ENCODE measurements at places on chromosomes 4 and X.

DNA sequence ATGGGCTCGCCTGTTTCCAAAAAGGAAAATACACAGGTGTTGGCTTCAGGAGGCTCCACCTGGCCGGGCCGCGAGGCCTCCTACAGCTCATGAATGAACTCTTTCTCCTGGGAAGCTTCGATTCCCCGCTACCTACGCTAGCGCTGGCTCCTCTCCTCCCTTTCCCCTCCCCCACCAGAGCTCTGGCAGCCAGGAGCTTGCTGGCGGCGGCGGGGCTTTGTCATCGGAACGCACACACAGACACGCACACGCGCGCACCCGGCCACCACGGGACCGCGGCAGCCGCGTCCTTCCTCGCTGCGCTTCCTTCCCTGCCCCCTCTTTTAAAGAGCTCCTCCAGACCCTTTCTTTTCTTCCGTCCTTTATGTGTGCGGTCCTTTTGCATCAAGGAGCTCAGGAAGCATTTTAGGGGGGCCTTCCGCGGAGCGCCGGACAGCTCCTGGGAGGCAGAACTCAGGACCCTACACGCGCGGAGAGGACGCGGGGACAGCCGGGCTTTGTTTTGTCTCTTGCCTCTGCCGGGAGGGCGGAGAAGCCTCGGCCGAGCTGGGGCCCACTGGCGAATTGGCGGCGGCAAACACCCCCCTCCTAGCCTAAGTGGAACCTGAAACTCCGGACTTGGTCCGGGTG lies 70.2 kb upstream of the BCOR start:
- no peak for DNase-seq

- no peak for DNase-seq
These were observed 113.6 kb upstream of the EMCN start for GRCh38 chr4:100631281-100631968.

GRCh38 chr4:10120943-10121567 lies 4.5 kb upstream of the WDR1 start:
- no peak for DNase-seq

GRCh38 chr4:144663834-144664475 lies 18.0 kb downstream of the HHIP start:
- no peak for DNase-seq

- DNase-seq: no peak
These were observed 6.4 kb upstream of the RHOH start for GRCh38 chr4:40190465-40190864.

DNA sequence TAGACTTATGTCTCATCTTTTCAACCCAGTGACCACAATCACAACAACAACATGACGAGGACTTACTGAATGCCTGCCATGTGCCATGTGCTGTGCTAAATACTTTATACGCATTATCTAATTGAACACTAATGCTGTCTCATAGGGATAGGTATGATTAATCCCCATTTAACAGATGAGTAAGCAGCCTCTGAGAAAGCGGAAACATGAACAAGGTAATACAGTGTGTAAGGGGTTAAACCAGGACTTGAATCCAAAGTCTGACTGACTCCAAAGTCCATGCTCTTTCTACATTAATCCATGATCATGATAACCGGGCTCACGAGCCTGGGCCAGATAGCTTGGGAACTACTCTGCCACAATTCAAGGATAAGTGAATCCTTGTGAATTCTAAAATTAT lies 105.3 kb upstream of the MBNL3 start:
- no peak for DNase-seq

GRCh38 chrX:150697641-150698040 lies 4.4 kb downstream of the MTMR1 start:
- no peak for DNase-seq

- no peak for DNase-seq
These were observed 7.2 kb downstream of the GNRHR start for GRCh38 chr4:67746797-67747495.

DNA sequence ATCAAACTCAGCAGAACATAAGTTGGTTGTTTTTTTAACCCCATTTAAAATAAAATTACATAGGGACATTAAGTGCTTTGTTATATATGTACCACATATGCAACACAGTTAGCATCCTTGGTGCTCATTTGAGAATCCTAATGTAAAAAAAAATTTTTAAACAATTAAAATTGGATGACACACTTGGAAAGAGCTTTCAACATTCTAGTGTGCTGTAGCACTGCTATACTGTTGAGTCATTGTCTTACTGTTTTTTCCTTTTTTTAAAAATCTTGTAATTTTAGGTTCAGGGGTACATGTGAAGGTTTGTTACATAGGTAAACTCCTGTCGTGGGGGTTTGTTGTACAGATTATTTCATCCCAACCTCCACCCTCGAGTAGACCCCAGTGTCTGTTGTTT lies 12.8 kb downstream of the THAP9 start:
- DNase-seq: no peak

DNA sequence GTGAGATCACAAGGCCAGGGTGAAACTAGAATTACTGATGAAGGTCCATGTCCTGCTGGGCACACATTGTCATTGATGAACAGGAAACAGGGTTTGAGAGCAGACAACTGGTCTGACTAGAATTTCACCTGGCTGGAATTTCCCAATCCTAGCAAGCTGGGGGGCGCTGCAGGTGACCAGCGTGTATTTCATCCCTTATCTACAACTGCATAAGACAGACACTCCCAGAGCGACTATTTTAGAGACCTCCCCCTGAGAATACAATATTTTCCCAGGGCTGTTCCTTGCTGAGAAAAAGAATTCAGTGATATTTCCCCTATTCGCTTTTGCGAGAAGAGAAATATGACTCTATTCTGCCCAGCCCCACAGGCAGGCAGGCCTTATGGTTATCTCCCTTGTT lies 432.6 kb upstream of the GALNT7 start:
- DNase-seq: no peak

DNA sequence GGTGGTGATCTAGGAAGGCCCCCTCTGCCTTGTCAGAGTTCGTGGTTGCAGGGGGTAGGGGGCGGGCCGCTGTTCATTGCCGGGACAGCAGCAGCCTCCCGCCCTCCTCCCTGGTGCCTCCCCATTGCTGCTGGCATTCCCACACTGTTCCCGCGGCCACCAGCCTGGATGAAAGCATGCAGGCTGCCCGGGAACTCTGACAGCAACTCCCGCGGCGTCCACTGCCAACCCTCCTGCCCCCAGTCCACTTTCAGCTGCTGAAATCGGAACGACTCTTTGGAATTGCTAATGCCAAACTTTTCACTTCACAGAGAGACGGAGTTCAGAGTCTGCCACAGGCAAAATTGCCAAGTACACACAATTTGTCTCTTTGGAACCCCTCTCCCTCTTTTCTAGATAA lies 121.9 kb downstream of the BEND2 start:
- DNase-seq: no peak

GRCh38 chr4:114320126-114320525 lies 278.5 kb upstream of the UGT8 start:
- DNase-seq: no peak

- DNase-seq: no peak
These were observed 25.1 kb downstream of the TAB3 start for GRCh38 chrX:30863974-30864373.

DNA sequence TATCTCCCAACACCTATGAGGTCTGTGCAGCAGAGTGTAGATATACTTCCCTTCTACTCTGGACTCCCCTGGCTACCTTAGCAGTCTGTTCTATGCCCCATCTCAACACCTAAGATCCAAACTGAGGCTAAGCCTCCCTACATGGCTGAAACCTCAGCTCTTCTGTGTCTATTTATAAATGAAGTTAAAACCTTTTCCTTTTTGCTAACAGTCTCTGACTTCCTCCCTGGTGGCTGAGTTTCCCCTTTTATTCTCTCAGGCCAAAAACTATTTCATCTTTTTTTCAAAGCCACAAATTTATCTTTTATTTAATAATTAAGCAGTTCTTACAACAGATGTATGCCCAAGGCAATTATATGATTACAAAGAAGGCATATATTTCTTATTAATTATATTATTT lies 111.8 kb upstream of the STIM2 start:
- DNase-seq: no peak

GRCh38 chrX:149040873-149041535 lies 464.1 kb downstream of the IDS start:
- DNase-seq: no peak

GRCh38 chr4:169256856-169257761 lies 13.6 kb downstream of the SH3RF1 start:
- no peak for DNase-seq

DNA sequence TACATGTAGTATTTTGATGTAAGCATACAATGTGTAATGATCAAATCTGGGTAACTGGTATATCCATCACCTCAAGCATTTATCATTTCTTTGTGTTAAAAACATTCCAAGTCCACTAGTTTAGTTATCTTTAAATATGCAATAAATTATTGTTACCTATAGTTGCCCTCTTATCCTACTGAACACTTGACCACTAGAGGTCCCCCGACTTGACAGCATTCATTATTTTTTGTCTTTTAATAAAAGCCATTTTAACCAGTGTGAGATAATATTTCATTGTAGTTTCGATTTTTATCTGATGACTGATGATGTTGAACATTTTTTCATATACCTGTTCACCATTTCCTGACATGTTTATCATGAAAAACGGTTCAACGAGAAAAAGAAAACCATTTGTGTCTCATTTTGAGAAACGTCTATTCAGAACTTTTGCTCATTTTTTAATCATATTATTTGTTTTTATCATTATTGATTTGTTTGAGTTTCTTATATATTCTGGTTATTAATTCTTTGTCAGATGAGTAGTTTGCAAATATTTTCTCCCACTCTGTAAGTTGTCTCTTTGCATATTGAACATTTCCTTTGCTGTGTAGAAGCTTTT lies 199.0 kb upstream of the CXXC4 start:
- DNase-seq: no peak

GRCh38 chrX:124910611-124911010 lies 409.1 kb upstream of the TEX13C start:
- no peak for DNase-seq

DNA sequence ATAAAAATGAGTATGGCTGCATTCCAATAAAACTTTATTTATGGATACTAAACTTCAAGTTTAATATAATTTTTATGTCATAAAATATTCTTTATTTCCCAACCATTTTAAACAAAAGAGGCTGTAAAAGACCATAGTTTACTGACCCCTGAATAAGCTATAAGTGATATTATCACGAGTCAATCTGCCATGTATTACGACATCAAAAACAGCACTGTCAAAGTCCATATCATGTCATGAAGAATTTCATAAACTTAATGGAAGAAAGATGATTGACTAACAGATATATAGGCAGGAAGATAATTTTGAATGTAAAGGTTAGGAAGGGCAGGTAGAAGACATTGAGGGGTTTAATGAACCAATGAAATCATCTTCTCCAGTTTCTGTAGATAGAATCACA lies 18.2 kb downstream of the TMEM156 start:
- DNase-seq: no peak

DNA sequence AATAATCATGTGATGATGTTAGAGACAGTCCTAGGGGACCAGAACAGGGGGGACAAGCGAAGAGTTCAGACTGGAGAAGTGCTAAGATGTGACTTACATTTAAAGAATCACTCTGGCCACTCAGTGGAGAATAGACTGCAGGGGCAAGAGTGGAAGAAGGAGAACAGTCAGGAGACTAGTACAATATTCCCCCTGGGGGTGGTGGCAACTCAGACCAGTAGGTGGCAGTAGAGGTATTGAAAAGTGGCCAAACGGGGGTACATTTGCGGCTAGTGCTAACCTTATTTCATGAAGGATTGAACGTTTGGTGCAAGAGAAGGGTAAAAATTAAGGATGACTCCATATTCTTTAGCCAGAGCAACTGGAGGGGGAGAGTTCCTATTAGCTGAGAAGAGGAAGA lies 2.7 kb upstream of the BMX start:
- DNase-seq: peak; percentile 3

- no peak for DNase-seq
These were observed 196.7 kb downstream of the HS3ST1 start for GRCh38 chr4:11232015-11232414.

- no peak for DNase-seq
These were observed 17.1 kb downstream of the SMIM14 start for GRCh38 chr4:39621582-39621981.

- DNase-seq: no peak
These were observed 160.4 kb downstream of the GATB start for GRCh38 chr4:151600432-151600831.

GRCh38 chrX:151692825-151693224 lies 2.4 kb upstream of the PRRG3 start:
- DNase-seq: no peak

DNA sequence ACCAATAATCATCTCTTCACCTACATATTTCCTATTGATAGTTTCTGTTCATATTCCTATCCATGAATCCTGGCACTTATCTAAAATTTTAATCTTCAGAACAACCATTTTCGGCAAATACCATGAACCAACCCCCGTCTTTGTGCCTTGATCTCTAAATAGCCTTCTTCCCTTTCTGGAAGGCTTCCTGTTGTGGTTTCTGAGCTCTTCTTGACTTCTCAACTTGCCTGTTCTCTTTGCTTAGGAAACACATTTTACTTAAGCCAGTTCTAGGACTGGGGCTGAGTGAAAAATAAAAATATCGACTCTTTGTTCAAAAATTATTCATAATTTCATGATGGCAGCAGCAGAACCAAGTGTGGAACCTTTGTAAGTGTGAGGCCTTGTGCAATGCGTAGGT lies 882.4 kb downstream of the C4orf33 start:
- no peak for DNase-seq

Data from activated T-helper 1 cell treated with anti-CD3 and anti-CD28 coated beads, Interleukin-2, amount 50 U/mL, for 16 hours (primary cell).